ENCODE measurements at places on chromosomes 11 and 22. TPM values are rescaled to one million over a fixed set of nuclear protein-coding genes. Genes with fewer than 3 reads are reported as not detected.

GRCh38 chr22:19902245-19902715 is 39.3 kb upstream of the COMT start:
- no peaks in the 10 kb centered on the region for H3K36me3 ChIP-seq
- no peaks in the 10 kb centered on the region for H3K4me1 ChIP-seq
- no peak overlapping the region for H3K27ac ChIP-seq
- no peak for DNase-seq
- H3K4me3 ChIP-seq = no peak overlapping the region
- H3K27me3 ChIP-seq = no peaks in the 10 kb centered on the region

GRCh38 chr11:61645179-61645868 is 34.9 kb upstream of the DAGLA start:
- H3K4me3 ChIP-seq = no peak overlapping the region
- no peaks in the 10 kb centered on the region for H3K4me1 ChIP-seq
- no peaks in the 10 kb centered on the region for H3K36me3 ChIP-seq

- no peak overlapping the region for H3K4me3 ChIP-seq
- no peaks in the 10 kb centered on the region for H3K36me3 ChIP-seq
- H3K4me1 ChIP-seq = no peaks in the 10 kb centered on the region
- no peak overlapping the region for H3K27ac ChIP-seq
Measured at GRCh38 chr22:42768385-42769035, 47.8 kb upstream of the A4GALT start.

DNA sequence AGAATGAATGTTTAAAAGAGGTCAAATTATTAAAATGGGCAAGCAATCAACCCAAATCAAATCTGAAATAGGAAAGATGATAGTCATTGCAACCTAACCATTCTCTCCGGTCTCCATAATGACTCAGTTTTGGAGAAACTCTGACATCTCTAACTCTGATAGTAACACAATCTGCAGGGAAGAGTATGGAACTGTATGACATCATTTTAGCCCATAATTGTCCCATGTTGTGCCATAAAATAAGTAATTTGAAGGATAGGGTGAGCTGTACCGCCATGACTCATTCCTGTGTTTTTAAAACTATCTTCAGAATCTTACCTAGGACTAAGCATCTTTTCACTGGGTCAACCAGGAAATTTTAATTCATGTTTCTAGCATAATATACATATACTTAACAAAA is 350.8 kb downstream of the DLG2 start:
- no peak overlapping the region for H3K27ac ChIP-seq
- H3K27me3 ChIP-seq = no peaks in the 10 kb centered on the region
- H3K4me3 ChIP-seq = no peak overlapping the region
- H3K4me1 ChIP-seq = no peaks in the 10 kb centered on the region

- DNase-seq = no peak
- no peak overlapping the region for H3K27ac ChIP-seq
- no peak overlapping the region for H3K4me3 ChIP-seq
- peaks cover 19% of the 10 kb centered on the region for H3K27me3 ChIP-seq
Measured at GRCh38 chr11:119566319-119566718, 143.3 kb upstream of the THY1 start.

- no peak within 1 kb of the TSS for H3K4me3 ChIP-seq
- no peaks in the 10 kb centered on the region for H3K36me3 ChIP-seq
- H3K27ac ChIP-seq = no peak within 1 kb of the TSS
- peaks cover 4% of the 10 kb centered on the region for H3K4me1 ChIP-seq
- no peak for DNase-seq
Measured at GRCh38 chr11:112167145-112167544, at the start of gene TEX12. TEX12 (plus strand) TSS chr11:112167372; CDS start chr11:112169269, 1,897 bp downstream.

GRCh38 chr11:111454561-111455192 is 57.5 kb downstream of the BTG4 start:
- H3K27ac ChIP-seq = no peak overlapping the region
- no peak overlapping the region for H3K4me3 ChIP-seq
- DNase-seq = no peak
- H3K27me3 ChIP-seq = peaks cover 9% of the 10 kb centered on the region
- H3K36me3 ChIP-seq = no peaks in the 10 kb centered on the region

DNA sequence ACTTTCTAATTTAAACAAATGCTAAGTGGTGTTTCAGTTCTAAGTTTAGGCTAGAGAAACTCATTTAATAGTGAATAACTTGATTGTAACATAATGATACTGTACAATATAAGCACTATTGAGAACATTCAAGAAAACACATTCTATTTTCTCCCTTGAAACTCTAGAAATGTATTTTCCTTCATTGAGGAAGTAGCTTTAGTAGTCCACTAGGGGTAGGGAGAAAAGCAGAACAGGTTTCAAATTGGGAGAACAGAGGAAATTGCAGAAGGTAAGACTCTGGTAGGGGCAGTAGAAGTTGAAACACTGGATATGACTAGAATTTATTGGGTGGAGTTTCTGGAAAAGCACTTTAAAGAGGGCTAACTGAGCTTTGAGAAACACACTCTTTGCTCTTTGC is 31.6 kb upstream of the MPPED2 start:
- DNase-seq = no peak
- H3K27me3 ChIP-seq = no peaks in the 10 kb centered on the region
- H3K4me3 ChIP-seq = no peak overlapping the region
- no peaks in the 10 kb centered on the region for H3K4me1 ChIP-seq
- no peak overlapping the region for H3K27ac ChIP-seq
- no peaks in the 10 kb centered on the region for H3K36me3 ChIP-seq

DNA sequence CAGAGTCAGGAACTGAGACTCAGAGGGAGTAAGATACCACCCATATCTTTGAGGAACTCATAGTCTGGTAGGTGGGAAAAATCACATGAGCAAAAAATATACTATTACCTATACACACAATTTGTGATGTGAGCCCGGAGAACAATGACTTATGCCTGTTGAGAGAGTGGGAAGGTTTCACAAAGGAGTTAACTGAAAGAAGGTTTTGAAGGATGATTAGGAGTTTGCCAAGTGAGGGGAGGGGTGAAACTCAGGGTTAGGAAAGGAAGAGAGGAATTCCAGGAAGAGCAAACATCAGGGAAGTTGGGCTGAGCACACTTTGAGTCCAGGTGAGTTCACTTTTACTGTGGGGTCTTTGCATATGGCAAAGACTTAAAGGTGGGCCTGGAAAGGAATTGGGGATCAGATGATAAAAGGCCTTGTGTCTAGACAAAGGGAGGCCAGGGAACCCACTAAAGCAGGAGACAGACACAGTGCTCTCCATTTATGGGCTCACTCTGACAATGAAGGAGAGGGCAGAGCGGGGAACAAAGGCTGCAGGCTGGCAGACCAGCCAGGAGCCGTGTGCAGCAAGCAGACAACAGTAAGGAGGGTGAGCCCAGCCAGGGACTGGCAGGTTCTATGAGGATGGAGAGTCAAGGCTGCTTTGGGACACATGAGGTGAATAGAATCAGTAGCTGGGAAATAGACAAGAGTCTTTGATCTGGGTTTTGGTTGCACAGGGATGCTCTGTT is 33.1 kb downstream of the TSPAN18 start:
- H3K27ac ChIP-seq = no peak overlapping the region
- H3K36me3 ChIP-seq = no peaks in the 10 kb centered on the region
- no peaks in the 10 kb centered on the region for H3K4me1 ChIP-seq
- H3K27me3 ChIP-seq = peaks cover 2% of the 10 kb centered on the region

DNA sequence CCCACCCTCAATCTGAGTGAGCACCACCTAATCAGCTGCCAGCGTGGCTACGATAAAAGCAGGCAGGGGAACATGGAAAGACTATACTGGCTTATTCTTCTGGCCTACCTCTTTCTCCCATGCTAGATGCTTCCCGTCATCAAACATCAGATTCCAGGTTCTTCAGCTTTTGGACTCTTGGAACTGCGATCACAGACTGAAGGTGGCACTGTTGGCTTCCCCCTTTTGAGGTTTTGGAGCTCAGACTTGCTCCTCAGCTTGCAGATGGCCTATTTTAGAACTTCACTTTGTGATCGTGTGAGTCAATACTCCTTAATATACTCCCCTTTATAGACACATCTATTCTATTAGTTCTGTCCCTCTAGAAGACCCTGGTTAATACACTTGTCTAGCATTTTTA is 543.7 kb upstream of the RAG2 start:
- DNase-seq = no peak
- no peak overlapping the region for H3K27ac ChIP-seq
- no peak overlapping the region for H3K4me3 ChIP-seq
- H3K27me3 ChIP-seq = no peaks in the 10 kb centered on the region

DNA sequence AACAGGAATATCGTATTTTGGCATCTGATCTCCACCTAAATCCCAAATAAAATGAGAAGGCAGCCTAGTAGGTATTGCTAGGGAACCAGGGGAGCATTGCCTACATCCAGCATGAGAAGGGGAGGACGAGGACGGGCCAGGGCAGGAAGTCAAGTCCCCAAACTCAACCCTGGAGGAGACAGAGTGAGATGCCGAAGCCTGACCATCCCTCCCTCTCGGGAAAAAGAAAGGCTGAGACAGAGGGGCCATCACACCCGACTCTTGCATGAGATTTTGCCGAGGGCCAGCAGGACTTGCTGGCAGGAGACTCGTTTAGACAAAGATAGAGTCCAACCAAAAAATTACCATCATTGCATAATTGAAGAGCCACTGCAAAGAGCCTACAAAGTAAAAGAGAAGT is 50.2 kb upstream of the SPATA19 start:
- DNase-seq = no peak
- no peak overlapping the region for H3K4me3 ChIP-seq
- peaks cover 6% of the 10 kb centered on the region for H3K27me3 ChIP-seq
- no peaks in the 10 kb centered on the region for H3K4me1 ChIP-seq
- no peak overlapping the region for H3K27ac ChIP-seq

GRCh38 chr11:20544603-20545237 is 54.7 kb upstream of the SLC6A5 start:
- no peak for DNase-seq
- no peaks in the 10 kb centered on the region for H3K27me3 ChIP-seq
- H3K27ac ChIP-seq = no peak overlapping the region
- no peak overlapping the region for H3K4me3 ChIP-seq

DNA sequence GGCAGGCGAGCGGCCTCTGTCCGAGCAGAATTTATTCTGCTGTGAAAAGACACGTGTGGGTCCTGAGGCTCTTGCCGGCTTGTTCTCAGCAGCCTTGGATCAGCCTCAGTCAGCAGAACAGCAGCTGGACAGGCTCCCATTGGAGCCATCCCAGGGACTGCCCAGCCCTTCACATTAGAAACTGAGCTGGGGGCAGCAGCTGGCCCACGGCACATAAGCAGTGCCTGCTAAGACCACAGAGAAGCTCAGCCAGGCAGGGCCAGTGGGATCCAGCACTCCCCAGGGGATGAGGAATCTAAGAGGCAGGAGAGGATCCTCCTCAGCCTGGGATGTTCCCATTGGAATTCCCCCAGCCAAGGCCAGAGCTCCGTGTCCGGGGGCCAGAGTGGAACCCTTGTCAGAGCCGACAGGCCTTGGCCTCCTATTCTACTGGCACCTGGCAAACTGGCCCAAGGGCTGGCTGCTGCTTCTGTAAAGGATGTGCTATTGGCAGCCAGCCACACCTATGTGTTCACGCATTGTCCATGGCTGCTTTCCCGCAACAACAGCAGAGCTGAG is 18.2 kb downstream of the RTN4R start:
- H3K27ac ChIP-seq = no peak overlapping the region
- no peaks in the 10 kb centered on the region for H3K36me3 ChIP-seq
- H3K4me1 ChIP-seq = peaks cover 9% of the 10 kb centered on the region
- H3K4me3 ChIP-seq = no peak overlapping the region
- DNase-seq = no peak
- no peaks in the 10 kb centered on the region for H3K27me3 ChIP-seq

GRCh38 chr22:37010174-37010573 is 9.1 kb downstream of the TST start:
- DNase-seq = no peak
- no peak overlapping the region for H3K4me3 ChIP-seq
- H3K27me3 ChIP-seq = peaks cover 38% of the 10 kb centered on the region
- no peaks in the 10 kb centered on the region for H3K36me3 ChIP-seq
- H3K27ac ChIP-seq = no peak overlapping the region

- no peak overlapping the region for H3K27ac ChIP-seq
- H3K4me3 ChIP-seq = no peak overlapping the region
- H3K36me3 ChIP-seq = peaks cover 8% of the 10 kb centered on the region
- no peaks in the 10 kb centered on the region for H3K27me3 ChIP-seq
Measured at GRCh38 chr22:17807578-17808410, 33.5 kb upstream of the BID start.

GRCh38 chr11:66437979-66438503 is 607 bp downstream of the MRPL11 start:
- no peaks in the 10 kb centered on the region for H3K27me3 ChIP-seq
- DNase-seq = no peak
- peak overlapping the region; percentile 94 for H3K4me3 ChIP-seq
- peaks cover 8% of the 10 kb centered on the region for H3K4me1 ChIP-seq
- H3K36me3 ChIP-seq = peaks cover 25% of the 10 kb centered on the region

GRCh38 chr11:116193321-116194131 is 579.3 kb downstream of the BUD13 start:
- peaks cover 26% of the 10 kb centered on the region for H3K27me3 ChIP-seq
- no peak overlapping the region for H3K27ac ChIP-seq
- DNase-seq = no peak
- no peaks in the 10 kb centered on the region for H3K4me1 ChIP-seq

GRCh38 chr11:83027289-83027688 is 44.4 kb downstream of the RAB30 start:
- no peak for DNase-seq
- peaks cover 17% of the 10 kb centered on the region for H3K36me3 ChIP-seq
- no peaks in the 10 kb centered on the region for H3K27me3 ChIP-seq
- no peak overlapping the region for H3K4me3 ChIP-seq
- H3K27ac ChIP-seq = no peak overlapping the region

DNA sequence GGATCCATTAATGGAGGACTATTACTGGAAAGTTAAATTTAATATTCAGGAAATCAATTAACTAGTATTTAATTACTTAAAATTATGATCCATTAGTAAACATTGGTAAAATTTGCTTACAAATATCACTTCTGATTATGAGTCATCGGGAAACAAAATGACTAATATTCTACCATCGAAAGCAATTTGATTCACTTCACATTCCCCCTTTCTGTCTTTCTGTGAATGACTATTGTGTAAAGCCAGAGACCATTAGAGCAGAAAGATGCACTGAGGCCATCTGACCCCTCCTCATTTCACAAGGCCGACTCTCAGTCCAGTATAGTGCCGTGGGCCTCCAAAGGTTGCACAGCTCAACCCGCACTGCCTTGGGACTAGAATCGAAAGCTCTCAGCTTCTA is 619.0 kb downstream of the OPCML start:
- no peaks in the 10 kb centered on the region for H3K4me1 ChIP-seq
- no peaks in the 10 kb centered on the region for H3K27me3 ChIP-seq
- H3K4me3 ChIP-seq = no peak overlapping the region
- H3K27ac ChIP-seq = no peak overlapping the region
- DNase-seq = no peak

GRCh38 chr22:35889071-35889470 is 139.6 kb downstream of the RBFOX2 start:
- peaks cover 4% of the 10 kb centered on the region for H3K4me1 ChIP-seq
- H3K27me3 ChIP-seq = peaks cover 13% of the 10 kb centered on the region
- no peak overlapping the region for H3K4me3 ChIP-seq

- H3K27me3 ChIP-seq = no peaks in the 10 kb centered on the region
- H3K27ac ChIP-seq = no peak overlapping the region
- peaks cover 64% of the 10 kb centered on the region for H3K36me3 ChIP-seq
- no peak overlapping the region for H3K4me3 ChIP-seq
- no peak for DNase-seq
Measured at GRCh38 chr11:12114193-12115033, 4.0 kb downstream of the MICAL2 start.

Gene KCNK7
- 0.78 TPM for total RNA-seq

Gene PDGFB
- 3.3 TPM for total RNA-seq

Gene IRAG1
- total RNA-seq = not detected

Gene KCNJ1
- not detected for total RNA-seq

Gene PLEKHA7
- total RNA-seq = 50.2 TPM

Gene AIFM3
- 0.30 TPM for total RNA-seq

Gene TH
- not detected for total RNA-seq

Gene C11orf42
- total RNA-seq = not detected

Gene EHF
- not detected for total RNA-seq

Gene MS4A6E
- not detected for total RNA-seq

Gene BIK
- total RNA-seq = 3.1 TPM

Gene PRMT3
- 39.2 TPM for total RNA-seq

Data from activated T-helper 2 cell treated with anti-CD3 and anti-CD28 coated beads, Interferon-gamma antibody, Interleukin-2, Interleukin-4, amounts not matched to agents 10 μg/mL and 5 μg/mL and 100 μg/mL, durations not matched to agents 14 hours and 24 hours and 36 hours (primary cell).